Dermis blood vessel endothelial cell (primary cell): ENCODE measurements at places on chromosomes 16 and 17. TPM values are rescaled to one million over a fixed set of nuclear protein-coding genes. Genes with fewer than 3 reads are reported as not detected.

The CEMP1 gene
- total RNA-seq = not detected in 2 replicates

The ARL5C gene
- not detected in 2 replicates for total RNA-seq

The MAPK7 gene
- 19.4 and 22.8 TPM in 2 replicates for total RNA-seq

The SLC16A13 gene
- total RNA-seq = 1.7 and 2.2 TPM in 2 replicates

The CCDC57 gene
- 5.4 and 9.4 TPM in 2 replicates for total RNA-seq

The NDUFAB1 gene
- 83.2 and 90.0 TPM in 2 replicates for total RNA-seq

The RHBDF1 gene
- total RNA-seq = 30.1 and 32.1 TPM in 2 replicates

The FADS6 gene
- total RNA-seq = 0.05 TPM in 1 of 2 replicates, not detected in the other

The TBX4 gene
- total RNA-seq = not detected in 2 replicates

The MAP2K6 gene
- 4.9 and 14.2 TPM in 2 replicates for total RNA-seq

The ZNF830 gene
- 15.0 and 17.5 TPM in 2 replicates for total RNA-seq

The FGF11 gene
- total RNA-seq = 0.28 and 0.51 TPM in 2 replicates

The HGS gene
- total RNA-seq = 59.7 and 98.5 TPM in 2 replicates

The SLC16A6 gene
- 1.5 TPM in 2 replicates for total RNA-seq

The FLOT2 gene
- total RNA-seq = 130 and 195 TPM in 2 replicates

The QRICH2 gene
- 8.5 and 13.8 TPM in 2 replicates for total RNA-seq

The TBC1D3G gene
- total RNA-seq = not detected in 2 replicates

The WFDC1 gene
- not detected in 2 replicates for total RNA-seq

The LGALS9B gene
- total RNA-seq = not detected in 2 replicates

The TP53TG3B gene
- total RNA-seq = not detected in 2 replicates

The RBFOX1 gene
- not detected in 2 replicates for total RNA-seq

The TERB1 gene
- 0.17 TPM in 1 of 2 replicates, not detected in the other for total RNA-seq

The SEPTIN12 gene
- not detected in 2 replicates for total RNA-seq

The TSPOAP1 gene
- total RNA-seq = under 0.01 and 0.14 TPM in 2 replicates

The C17orf78 gene
- total RNA-seq = not detected in 2 replicates

The DYNLRB2 gene
- not detected in 2 replicates for total RNA-seq

The TM4SF5 gene
- not detected in 2 replicates for total RNA-seq

The CDH5 gene
- 713 and 795 TPM in 2 replicates for total RNA-seq

The HOXB2 gene
- total RNA-seq = 4.8 and 5.2 TPM in 2 replicates

The CDRT15L2 gene
- not detected in 2 replicates for total RNA-seq

The LITAFD gene
- not detected in 2 replicates for total RNA-seq

The ST6GALNAC2 gene
- total RNA-seq = 0.28 and 0.51 TPM in 2 replicates

The SCARF1 gene
- total RNA-seq = 172 and 200 TPM in 2 replicates

The ALOX15 gene
- total RNA-seq = not detected in 2 replicates

The C16orf89 gene
- total RNA-seq = not detected in 2 replicates

The SLC5A10 gene
- total RNA-seq = not detected in 2 replicates

The TLCD3B gene
- total RNA-seq = 0.47 TPM in 1 of 2 replicates, not detected in the other

The ERCC4 gene
- 8.8 and 9.3 TPM in 2 replicates for total RNA-seq

The TMEM238L gene
- total RNA-seq = not detected in 2 replicates

The TPSAB1 gene
- not detected in 2 replicates for total RNA-seq

The SP2 gene
- 1.7 and 2.6 TPM in 2 replicates for total RNA-seq

The CALCOCO2 gene
- 50.2 and 78.3 TPM in 2 replicates for total RNA-seq

The CD300H gene
- not detected in 2 replicates for total RNA-seq

The HID1 gene
- 53.8 and 65.1 TPM in 2 replicates for total RNA-seq
